ENCODE measurements at places on chromosomes 4 and X.

GRCh38 chr4:154490583-154491340 lies 837 bp downstream of the DCHS2 start:
- DNase-seq: peak; percentile 57

- no peak for DNase-seq
Measured at GRCh38 chrX:154791939-154792338, 13.3 kb downstream of the MPP1 start.

- no peak for DNase-seq
Measured at GRCh38 chr4:154634058-154634457, 21.6 kb upstream of the FGG start.

GRCh38 chr4:118081434-118081833 lies 47.1 kb downstream of the NDST3 start:
- DNase-seq: no peak

- DNase-seq: no peak
Measured at GRCh38 chr4:83561381-83561780, 25.5 kb downstream of the GPAT3 start.

DNA sequence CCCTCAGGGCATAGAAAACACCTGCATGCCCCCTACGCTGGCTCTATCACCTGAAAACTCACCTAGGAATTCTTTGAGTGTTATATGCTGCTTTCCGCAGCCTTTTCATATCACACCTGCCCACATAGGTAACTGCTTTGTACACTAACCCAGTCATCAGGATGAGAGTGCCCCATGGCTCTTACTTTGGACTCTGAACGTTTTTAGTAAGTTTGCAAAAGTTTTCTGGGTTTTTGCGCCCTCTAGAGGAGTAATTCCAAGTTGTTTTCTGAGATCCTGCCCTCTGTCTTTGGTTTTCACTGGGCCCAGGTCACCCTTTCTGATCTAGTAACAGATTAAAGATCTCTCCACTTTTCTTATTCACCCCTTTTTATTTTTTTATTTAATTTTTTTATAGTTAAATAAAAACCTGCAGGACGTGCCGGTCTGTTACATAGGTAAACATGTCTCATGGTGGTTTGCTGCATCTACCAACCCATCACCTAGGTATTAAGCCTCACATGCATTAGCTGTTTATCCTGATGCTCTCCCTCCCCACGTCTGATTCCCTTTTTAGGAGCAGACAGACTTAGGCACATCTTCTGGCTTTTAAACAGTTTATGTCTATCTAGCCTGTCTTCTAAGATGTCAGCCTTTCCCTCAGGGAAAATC lies 139.2 kb downstream of the NWD2 start:
- peak; percentile 72 for DNase-seq

DNA sequence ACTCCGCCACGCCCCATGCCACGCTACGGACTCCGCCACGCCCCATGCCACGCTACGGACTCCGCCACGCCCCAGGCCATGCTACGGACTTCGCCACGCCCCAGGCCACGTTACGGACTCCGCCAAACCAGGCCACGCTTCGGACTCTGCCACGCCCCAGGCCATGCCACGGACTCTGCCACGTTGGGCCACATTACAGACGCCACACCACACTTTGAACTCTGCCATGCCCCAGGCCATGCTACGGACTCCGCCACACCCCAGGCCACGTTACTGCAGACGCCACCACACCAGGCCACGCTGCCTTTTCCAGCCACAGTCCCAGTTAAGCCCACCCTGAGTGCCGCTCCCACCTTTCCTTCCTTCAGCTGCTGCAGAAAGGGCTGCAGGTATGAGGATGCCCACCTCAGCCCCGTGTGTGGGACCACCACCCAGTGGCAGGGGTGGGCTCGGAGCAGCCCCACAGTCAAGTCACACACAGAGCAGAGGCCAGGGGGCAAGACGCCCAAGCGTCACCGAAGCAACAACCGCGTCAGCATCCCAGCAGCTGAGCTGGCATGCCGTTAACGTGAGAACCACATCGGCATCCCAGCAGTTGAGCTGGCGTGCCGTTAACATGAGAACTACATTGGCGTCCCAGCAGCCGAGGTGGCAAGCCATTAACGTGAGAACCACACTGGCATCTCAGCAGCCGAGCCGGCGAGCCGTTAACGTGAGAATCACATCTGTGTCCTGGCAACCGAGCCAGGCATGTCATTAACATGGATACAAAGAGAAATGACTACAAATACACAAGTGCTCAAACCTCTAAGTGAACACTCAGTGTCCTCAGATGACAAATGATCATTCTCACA lies 26.4 kb downstream of the GAK start:
- DNase-seq: no peak

GRCh38 chr4:54384563-54384962 lies 155.5 kb downstream of the PDGFRA start:
- DNase-seq: peak; percentile 38

DNA sequence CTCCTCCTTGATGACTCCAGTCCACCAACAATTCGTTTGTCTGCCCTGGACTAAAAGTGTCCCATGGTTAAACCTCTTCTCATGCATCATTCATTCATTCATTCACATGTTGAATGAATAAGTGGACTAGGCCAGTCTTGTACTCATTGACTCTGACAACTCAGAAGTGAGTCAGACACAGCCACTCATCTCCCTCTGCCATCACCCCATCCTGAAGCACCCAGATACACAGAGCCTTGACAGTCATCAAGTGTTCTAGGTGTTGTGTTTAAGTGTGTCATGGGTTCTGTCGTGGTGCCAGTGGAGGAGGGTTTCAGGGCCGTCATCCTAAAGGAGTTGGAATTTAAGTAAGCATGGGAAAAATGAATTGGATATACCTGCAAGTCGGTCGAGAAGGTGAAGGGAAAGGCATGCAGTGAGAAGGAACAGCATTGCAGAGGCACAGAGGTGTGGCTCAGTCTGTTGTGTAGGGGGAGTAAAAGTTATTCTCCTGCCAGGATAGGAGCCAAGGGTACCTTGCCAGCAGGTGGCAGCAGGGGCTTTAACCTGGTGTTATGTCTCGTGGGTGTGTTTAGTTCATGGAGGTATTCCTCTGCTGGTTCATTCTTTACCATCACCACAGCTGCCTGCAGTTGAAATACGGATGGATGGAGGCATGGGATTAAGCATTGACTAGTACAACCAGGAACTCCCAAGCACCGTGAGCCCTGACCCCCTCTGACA lies 18.3 kb downstream of the MAGED2 start:
- DNase-seq: no peak

DNA sequence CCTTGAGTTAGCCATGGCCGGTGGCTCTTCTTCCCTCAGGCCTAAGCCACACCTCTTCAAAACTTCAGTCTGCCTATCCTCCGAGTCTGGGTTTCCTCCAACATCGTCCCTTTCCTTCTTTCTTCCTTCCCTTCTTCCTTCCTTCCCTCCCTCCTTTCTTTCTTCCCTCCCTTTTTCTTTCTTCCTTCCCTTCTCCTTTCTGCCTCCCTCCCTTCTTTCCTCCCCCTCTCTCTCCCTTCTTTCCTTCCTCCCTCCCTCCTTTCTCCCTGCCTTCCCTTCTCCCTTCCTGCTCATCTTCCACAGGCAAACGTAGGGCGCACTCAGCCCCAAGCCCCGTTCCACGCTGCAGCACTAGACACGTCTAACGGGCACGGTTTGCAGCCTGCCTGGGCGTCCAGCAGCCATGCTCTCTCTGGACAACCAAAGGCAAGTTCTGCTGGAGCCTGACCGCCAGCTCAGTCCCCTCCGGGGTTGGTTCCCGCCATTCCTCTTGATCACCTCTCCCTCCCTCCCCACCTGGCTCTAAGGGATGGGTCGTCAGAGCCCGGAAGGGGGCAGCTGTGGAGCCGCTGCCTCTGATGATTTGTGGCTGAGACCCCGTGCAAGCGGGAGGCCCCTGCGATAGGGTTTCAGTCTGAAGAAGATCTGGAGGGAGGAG lies 34.1 kb upstream of the CLDN24 start:
- no peak for DNase-seq

- no peak for DNase-seq
Measured at GRCh38 chr4:37478151-37478550, 208.0 kb downstream of the RELL1 start.

DNA sequence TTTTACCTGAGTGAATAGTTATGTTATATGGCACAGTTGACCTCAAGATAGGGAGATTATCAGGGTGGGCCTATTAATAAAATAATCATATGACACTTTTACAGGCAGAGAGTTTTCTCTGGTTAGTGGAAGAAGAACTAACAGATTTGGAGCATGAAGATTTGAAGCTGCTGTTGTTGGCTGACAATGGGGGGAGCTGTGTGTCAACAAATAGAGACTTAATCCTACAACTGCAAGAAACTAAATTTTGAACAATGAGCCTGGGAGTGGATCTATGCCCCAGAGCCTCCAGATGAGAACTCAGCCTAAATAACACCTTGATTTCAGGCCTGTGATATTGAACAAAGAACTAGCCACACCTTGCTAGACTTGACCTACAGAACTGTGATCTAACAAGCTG lies 7.2 kb upstream of the CCSER1 start:
- DNase-seq: peak; percentile 20

GRCh38 chrX:54248309-54248708 lies 65.3 kb upstream of the FAM120C start:
- no peak for DNase-seq

- no peak for DNase-seq
Measured at GRCh38 chr4:164212714-164213113, 541.2 kb upstream of the SMIM31 start.

DNA sequence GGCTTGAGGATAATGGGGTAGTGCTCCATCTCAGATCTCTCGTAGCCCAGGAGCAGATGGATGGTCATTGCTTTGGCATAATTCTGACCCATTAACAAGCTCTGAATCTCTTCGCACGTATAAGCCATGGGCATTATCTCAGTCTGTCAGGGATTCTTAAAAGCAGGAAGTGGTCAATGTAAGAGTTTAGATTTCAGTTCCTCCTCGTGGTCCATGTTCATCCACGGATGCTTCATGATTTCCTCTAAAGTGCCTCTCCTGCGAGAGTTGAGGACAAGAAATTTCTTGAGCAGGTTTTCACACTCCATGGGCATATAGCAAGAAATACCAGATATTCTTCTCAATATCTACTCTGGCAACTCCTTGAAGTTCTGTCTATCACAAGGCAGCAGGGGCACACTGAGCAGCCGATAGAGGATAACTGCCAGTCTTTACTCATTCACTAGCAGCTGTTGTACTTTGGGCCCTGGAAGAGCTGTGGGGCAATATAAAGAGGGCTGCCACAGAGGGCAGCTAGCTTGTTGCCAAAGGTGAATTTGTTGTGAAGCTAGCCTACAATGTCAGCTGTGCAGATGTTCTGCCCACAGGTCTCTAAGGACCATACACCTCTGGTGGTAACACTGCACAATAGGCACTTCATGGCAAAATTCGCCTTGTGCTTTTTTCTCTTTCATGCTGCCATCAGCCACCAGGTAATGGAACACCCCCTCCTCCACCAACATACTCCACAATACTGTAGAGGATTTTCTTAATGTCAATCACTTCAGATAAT lies 52.0 kb upstream of the WDR17 start:
- no peak for DNase-seq

GRCh38 chr4:73759357-73759756 lies 19.0 kb downstream of the CXCL8 start:
- no peak for DNase-seq

DNA sequence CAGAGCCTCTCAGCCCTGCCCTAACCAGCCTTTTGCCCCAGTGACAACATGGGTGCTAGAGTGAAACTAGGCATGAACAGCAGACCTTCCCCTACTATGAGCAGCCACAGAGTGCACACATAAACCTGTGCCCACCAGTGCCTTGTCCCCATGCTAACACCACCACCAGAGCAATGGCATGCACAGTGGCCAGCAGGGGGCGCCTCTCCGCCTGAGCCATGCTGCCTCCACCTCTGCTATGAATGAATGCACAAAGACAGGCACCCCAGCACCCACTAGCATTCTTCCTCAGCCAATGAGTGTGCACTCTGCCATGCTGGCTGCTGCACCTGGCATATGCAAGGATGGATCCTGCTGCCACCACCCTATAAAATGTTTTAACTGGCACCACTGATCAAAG lies 286.9 kb upstream of the FGF16 start:
- peak; percentile 29 for DNase-seq

- DNase-seq: no peak
Measured at GRCh38 chr4:26220696-26221095, 100.1 kb upstream of the RBPJ start.

- DNase-seq: peak; percentile 33
Measured at GRCh38 chr4:164748375-164748774, 5.6 kb upstream of the SMIM31 start.

- DNase-seq: no peak
Measured at GRCh38 chr4:930028-930551, 2.0 kb downstream of the GAK start.

DNA sequence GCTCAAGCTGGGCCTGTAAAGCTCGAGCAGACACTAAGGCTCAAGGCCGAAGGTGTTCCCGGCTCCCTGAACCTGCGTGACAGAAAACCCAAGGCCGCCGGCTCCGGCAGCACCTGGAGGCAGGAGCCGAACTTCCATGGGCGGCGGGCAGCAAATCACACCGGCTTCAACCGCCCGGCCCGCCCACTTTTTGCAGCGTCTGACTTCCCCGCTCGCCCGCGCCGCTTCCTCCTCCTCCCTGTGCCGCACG lies 940 bp upstream of the NSD2 start:
- peak; percentile 92 for DNase-seq

- peak; percentile 48 for DNase-seq
Measured at GRCh38 chr4:37890801-37891259, at the start of gene TBC1D1. TSS of gene TBC1D1 (plus strand) at chr4:37891084. CDS start at chr4:37902096, 11,012 bp downstream.

DNA sequence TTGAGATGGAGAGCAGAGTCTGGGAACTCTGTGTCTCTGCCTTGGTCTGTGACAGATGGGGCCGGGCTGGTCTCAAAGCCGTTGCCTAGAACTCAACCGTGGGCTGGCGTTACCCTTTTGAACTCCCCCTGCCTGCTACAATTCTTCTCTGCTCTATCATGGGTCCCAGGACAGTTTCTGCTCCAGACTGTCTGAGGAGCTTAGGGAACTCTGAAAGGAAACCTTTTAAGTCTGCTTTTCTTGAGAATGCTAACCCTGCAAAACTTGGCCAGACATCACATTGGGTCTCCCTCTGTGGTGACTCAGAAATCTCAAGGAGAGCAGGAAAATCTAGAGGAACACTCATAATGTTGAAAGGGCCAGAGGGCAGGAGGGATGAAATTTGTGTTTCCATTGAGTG lies 240.6 kb downstream of the CBR4 start:
- no peak for DNase-seq

- DNase-seq: no peak
Measured at GRCh38 chr4:42816880-42817400, 75.6 kb upstream of the GRXCR1 start.

- no peak for DNase-seq
Measured at GRCh38 chrX:29787656-29788055, 427.7 kb upstream of the MAGEB2 start.

GRCh38 chr4:18075823-18076433 lies 54.4 kb upstream of the LCORL start:
- DNase-seq: peak; percentile 4

GRCh38 chr4:140049849-140050637 lies 103.9 kb downstream of the MAML3 start:
- peak; percentile 80 for DNase-seq

GRCh38 chrX:13076176-13076961 lies 31.9 kb upstream of the FAM9C start:
- DNase-seq: no peak

Data from neural progenitor cell (in vitro differentiated cells).